NCI-H69 (cell line): ENCODE measurements at places on chromosomes 7 and 10.

DNA sequence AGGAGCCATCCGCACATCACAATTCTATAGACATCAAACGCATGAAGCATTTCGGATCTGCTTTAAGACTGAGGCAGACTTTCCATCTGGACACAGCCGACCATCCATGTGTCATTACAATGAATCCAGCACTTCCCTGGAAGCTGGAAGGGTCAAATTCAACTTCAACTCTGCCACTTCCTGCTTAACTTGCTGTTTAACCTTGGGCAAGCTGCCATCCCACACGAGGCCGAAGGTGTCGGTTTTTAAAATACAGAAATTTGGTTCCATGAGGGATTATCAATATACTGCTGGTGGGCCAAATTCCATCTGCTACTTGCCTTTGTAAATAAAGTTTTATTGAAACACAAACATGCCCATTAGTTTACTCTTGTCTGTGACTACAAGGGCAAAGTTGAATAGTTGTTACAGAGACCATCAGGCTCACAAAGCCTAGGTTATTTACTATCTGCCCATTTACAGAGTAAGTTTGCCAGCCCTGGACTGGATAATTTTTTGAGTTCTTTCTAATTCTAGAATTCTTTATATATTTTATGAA, 134.6 kb downstream of the FAM204A start:
- DNase-seq: peak; percentile 57

DNA sequence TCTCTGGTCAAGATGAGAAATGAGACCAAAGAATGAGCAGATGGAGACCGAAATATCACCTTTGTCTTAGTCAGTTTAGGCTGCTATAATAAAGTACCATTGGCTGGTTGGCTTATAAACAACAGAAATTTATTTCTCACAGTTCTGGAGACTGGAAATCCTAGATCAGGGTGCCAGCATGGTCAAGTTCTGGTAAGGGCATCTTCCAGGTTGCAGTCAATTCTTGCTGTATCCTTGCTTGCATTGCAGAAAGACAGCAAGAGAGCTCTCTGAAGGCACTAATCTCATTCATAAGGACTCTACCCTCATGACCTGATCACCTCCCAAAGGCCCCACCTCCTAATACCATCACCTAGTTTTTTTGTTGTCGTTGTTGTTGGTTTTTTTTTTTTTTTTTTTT, 52.7 kb upstream of the MKLN1 start:
- no peak for DNase-seq

GRCh38 chr10:115514895-115515294, 421.7 kb downstream of the ATRNL1 start:
- no peak for DNase-seq

DNA sequence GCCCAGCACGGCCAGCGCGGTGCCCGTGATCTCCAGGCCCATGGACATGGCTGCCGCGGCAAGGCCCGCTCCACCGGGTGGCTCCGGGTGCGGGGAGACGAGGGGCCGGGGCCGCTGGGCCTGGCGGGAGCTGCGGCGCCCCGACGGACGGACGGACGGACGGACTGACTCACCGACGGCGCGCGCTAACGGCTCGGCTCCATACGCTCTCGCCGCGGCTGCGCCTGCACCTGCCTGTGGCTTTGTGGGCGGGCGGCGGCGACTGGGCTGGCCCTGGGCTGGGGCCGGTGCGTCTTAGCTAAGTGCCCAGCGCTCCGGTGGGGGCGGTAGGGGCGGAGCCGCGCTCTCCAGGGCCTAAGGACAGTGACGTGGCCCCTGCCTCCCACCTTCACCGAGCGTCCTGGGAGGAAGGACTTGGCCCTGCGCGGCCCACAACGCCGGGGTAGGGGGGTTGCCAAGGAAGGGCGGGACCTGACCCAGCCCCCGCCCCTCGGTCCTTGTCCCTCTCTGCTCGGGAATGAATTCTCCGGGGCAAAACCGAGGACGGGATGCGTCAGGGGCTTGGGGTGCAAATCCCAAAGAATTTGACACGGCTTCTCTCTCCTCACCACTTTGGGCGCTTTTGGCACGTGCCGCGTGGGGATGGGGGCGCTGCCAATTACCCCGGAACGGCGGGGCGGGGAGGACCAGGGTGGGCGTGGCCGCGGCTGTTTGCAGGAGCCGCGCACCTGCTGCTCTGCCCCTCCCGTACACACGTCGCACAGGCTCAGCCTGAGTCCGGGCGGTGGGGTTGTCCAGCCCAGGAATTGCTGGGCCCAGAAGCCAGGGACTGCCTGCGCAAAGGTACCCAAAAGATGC, at the start of gene CLDN3:
TSS of gene CLDN3 (minus strand) at position 269 of the 858 bp plus-strand sequence. CDS start at position 48, 221 bp downstream.
- DNase-seq: peak; percentile 98
